Renal cortical epithelial cell (primary cell): ENCODE measurements at places on chromosomes 5 and 9. TPM values are rescaled to one million over a fixed set of nuclear protein-coding genes. Genes with fewer than 3 reads are reported as not detected.

Gene HTR1A
- 0.35 TPM in 1 of 2 replicates, not detected in the other for total RNA-seq

Gene ITK
- 0.05 TPM in 1 of 2 replicates, not detected in the other for total RNA-seq

Gene KIF24
- 1.9 and 3.5 TPM in 2 replicates for total RNA-seq

Gene PCDHB9
- total RNA-seq, result 0.17 and 0.60 TPM in 2 replicates

Gene CER1
- total RNA-seq, result not detected in 2 replicates

Gene GFI1B
- not detected in 2 replicates for total RNA-seq

Gene FAT2
- total RNA-seq, result 0.17 and 0.89 TPM in 2 replicates

Gene C9
- 0.20 TPM in 1 of 2 replicates, not detected in the other for total RNA-seq

Gene TAF9
- total RNA-seq, result 71.3 and 83.7 TPM in 2 replicates

Gene OLFM1
- total RNA-seq, result 0.15 TPM in 1 of 2 replicates, not detected in the other

Gene C1QTNF3
- 3.1 TPM in 1 of 2 replicates, not detected in the other for total RNA-seq

Gene CD274
- 9.8 and 20.7 TPM in 2 replicates for total RNA-seq

Gene DMRTA1
- 2.8 and 5.5 TPM in 2 replicates for total RNA-seq

Gene PCDHA11
- 1.6 and 5.4 TPM in 2 replicates for total RNA-seq

DNA sequence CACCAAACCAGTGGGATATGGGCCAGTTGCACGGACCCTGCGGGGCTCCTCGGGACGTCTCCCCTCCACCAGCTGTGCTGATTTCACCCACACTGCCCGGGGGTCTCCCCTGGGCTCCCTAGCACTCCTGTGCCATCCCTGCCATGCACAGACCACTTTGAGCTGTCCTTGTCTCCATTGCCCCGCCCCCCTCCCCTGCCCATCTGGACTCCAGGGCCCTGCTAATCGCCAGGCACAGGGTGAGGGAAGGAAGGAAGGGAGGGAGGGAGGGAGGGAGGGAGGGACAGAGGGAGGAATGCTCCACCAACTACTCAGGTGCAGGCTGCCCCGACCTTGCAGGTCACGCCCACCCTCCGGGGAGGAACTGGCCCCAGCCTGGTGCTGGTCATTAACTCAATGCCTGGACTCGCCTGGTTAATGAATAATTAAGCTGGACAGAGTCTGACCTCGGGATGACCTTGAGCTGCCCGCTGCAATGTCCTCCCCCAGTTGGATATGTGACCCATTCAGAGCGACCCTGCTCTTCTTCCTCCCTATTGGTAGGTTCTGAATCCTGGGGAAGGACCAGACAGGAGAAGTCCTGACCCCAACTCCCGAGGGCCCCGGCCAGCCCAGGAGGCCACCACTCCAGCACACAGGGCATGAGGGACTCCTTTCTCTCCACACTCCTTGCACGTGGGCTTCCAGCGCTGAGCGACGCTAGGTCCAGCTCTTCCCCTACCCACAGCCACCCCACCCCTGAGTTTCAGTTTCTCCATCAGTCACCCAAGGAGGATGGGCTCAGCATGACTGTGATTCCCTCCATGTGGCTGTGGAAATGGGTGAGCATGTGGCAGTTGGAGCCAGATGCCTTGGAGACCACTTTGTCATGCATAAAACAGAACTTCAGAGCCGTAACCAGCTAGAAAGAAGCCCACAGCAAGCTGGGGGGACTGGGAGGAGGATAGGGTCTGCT lies 62.1 kb downstream of the C9orf50 start:
- peak; percentile 66 for DNase-seq

GRCh38 chr9:14529629-14530028 lies 163.6 kb downstream of the ZDHHC21 start:
- DNase-seq, result no peak

- no peak for DNase-seq
These were observed 56.7 kb upstream of the TAF11L2 start for GRCh38 chr5:17441351-17441750.

GRCh38 chr5:89289604-89290003 lies 406.6 kb upstream of the MEF2C start:
- peak; percentile 87 for DNase-seq

- DNase-seq, result no peak
These were observed 66.0 kb downstream of the PSMB7 start for GRCh38 chr9:124349267-124349666.

DNA sequence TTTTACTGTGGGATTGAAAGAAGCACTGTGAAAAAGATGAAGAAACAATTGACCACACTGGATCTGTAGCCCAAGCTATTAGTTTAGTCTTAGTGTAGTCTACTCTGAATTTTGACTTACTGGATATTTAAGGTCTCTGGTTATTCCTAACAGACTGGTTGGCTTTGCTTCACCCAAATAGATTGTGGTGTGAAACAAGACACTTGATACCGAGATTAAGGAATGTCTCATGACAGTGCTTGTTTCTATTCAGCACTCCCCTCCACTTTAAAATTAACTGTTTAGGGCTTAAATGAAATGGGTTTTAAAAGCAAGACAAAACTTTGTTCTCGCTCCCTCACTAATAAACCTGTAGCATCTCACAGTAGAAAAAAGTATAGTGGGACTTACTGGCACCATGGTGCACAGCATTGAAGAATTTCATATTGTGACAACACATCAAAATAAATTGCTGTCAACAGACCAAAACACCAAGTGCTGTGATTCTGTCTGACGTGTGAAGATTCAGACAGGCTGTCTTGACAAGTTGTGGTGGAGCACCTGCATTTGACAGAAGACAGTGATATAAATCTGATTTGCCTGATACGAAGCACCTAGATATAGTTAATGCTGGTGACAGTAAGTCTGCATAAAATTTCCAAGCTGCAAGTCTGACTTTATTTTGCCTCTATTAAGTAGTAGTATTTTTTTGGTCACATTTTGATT lies 73.1 kb downstream of the PBX3 start:
- no peak for DNase-seq

DNA sequence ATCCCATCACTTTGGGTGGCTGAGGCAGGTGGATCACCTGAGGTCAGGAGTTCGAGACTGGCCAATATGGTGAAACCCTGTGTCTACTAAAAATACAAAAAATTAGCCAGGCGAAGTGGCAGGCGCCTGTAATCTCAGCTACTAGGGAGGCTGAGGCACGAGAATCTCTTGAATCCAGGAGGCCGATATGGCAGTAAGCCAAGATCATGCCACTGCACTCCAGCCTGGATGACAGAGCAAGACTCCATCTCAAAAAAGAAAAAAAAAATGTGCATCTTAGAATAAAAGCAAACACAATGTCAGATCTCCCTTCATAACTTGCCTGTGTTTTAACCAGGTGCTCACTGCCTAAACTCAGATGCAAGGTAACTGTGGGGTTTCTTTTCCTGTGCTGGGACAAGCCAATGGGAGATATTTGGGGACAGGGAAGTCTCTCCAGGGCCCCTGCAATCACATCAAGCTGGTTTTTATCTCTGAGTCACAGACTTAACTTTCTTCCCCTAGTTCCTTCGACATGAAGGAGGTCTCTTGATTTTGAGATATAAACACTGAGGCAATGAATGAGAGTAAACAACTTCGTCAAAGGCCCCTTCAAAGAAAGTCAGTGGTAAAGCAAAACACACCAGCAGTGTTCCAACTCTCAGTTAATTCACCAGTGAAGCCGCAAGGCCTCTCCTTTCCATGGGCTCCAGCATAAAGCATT lies 99.1 kb downstream of the SNX18 start:
- no peak for DNase-seq

GRCh38 chr9:113992994-113993393 lies 85.1 kb downstream of the AMBP start:
- no peak for DNase-seq

DNA sequence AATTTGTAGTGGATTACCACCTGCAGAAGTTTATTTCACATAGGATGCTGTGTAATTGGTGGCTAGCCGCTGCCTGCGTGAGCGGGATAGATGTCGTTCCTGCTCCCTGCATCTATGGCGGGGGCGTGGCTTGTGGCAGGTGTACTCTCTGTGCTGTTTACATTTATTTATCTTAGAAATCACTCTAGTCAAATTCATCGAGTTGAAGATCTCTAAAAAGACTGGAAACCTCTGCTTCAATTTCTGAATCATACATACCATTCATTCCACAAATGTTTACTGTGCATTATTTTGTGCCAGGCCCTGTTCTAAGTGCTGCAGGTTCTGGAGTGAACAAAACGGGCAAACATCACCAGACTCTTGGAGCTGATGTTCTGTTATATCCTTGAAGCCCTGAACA lies 11.9 kb downstream of the ROPN1L start:
- DNase-seq, result peak; percentile 81

- no peak for DNase-seq
These were observed 30.7 kb upstream of the GRPEL2 start for GRCh38 chr5:149314571-149315111.

DNA sequence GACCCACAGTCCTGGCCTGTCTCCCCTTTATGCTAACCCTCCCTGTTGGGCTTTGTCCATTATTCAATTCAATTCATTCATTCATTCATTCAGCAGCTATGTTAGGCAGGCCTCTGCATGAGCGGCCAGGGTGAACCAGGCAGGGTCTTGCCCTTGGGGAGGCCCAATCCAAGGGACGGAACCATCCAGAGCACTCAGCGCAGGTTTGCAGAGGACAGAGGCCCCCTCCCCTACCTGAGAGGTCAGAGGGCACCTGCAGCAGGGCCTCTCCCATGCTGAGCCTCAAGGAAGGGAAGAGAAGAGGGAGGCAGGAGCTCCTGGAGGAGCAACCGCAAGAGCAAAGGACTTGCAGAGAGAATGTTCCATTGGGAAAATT lies 61.4 kb downstream of the C9orf50 start:
- DNase-seq, result no peak

DNA sequence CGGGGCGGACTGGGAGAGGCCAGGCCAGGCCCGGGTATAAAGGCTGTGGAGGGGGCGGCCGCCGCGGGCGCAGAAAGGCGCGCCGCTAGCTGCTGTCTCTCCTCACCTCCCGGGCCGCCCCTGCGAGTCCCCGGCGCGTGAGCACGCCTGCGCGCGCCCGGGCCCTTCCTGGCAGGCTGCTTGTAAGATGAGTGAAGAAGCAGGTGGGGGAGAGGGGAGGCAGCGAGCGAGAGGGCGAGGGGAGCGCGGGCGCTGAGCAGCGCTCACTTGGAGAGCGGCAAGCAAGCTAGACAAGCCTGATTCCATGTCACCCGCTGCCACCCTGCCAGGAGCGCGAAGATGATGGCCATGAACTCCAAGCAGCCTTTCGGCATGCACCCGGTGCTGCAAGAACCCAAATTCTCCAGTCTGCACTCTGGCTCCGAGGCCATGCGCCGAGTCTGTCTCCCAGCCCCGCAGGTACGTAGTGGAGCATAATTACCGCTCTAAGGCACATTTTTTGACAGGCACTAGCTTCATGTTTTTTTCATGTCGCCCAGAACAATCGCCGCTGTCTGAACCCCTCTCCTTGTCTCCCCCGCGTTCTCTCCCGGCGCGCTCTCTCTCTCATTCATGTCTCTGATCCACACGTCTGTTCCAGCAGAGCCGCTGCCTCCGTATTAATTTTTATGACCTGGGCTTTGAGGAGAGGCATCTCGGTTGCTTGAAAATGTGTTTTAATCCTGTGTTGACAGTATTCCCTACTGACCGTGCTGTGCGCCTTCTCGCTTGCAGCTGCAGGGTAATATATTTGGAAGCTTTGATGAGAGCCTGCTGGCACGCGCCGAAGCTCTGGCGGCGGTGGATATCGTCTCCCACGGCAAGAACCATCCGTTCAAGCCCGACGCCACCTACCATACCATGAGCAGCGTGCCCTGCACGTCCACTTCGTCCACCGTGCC lies at the start of gene POU4F3:
Gene POU4F3, plus strand, starts transcription at position 66 of the 941 bp plus-strand sequence. Its CDS starts 274 bp downstream, at position 340.
- no peak for DNase-seq

- DNase-seq, result no peak
These were observed 5.5 kb upstream of the N4BP3 start for GRCh38 chr5:178107756-178108310.

- DNase-seq, result peak; percentile 80
These were observed 79.6 kb downstream of the ADAMTS2 start for GRCh38 chr5:179265514-179266290.

- no peak for DNase-seq
These were observed 265.0 kb downstream of the MARCHF11 start for GRCh38 chr5:15914638-15915037.

GRCh38 chr5:32753765-32754164 lies 42.6 kb downstream of the NPR3 start:
- no peak for DNase-seq

GRCh38 chr9:116482740-116483139 lies 204.4 kb upstream of the TRIM32 start:
- peak; percentile 29 for DNase-seq

- no peak for DNase-seq
These were observed 351.3 kb downstream of the ENC1 start for GRCh38 chr5:74289238-74289637.

DNA sequence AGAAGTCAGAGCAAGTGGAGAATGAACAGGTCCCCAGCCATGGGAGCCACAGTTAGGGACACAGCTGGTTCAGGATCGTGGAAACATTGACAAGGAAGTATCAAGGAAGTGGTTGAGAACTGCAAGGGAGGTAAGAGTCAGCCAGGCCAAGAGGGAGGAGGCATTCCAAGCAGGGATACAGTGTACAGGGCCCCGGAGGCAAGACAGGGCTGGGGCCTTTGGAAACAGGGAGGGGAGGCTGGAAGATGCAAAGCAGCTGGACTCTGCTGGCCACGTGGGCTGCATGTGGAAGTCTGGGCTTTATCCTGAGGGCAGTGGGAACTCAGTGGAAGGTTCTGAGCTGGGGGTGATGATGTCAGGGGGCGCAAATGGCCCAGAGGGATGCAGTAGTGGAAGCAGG lies 14.2 kb downstream of the CCDC180 start:
- DNase-seq, result no peak

DNA sequence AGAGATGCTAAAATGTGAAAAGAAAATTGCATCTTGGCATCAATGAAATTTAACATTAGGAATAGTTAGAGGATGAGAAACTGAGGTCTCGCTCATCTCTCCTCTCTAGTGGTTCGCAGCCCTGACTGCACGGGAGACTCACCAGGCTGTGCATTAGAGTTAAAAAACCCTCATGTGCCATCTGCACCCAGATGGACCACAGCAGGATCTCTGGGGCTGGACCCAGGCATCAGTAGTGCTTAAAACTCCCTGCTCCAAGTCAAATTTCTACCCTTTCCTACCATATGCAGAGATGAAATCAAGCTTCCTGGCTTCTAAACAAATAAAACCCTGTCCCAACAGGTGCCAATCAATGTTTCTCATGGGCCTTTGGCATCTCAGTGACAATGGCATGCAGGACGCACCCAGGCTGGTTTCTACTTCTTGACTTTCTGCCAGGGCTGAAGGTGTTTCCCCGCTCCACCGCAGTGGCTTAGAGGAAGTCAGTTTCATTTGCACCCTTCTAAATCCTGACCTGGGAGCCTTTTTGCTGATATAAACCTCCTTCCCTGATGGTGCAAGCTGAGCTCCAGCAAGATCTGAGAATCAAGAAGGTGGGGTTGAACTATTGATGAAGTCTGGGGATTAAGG lies 132.6 kb downstream of the NSG2 start:
- DNase-seq, result no peak

- DNase-seq, result no peak
These were observed 11.4 kb upstream of the ASS1 start for GRCh38 chr9:130433168-130433946.

DNA sequence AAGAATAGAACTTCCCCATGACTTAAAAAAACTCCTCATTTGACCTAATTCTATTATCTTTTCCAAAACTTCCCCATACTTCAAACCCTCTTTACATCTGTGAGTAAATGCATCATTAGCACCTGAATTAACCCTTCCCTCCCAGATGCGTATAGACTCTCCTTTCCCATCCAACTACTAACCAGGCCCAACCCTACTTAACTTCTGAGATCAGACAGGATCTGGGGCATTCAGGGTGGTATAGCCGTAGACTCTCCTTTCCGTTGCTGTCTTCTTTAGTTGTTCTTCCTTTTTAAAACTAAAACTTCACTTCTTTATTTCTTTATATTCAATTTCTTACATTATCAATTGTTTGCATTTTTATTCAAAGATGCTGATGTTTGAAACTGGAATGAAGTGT lies 165.2 kb downstream of the SLCO4C1 start:
- DNase-seq, result no peak
